HS-27A (cell line): ENCODE measurements at places on chromosomes 2 and 18.

DNA sequence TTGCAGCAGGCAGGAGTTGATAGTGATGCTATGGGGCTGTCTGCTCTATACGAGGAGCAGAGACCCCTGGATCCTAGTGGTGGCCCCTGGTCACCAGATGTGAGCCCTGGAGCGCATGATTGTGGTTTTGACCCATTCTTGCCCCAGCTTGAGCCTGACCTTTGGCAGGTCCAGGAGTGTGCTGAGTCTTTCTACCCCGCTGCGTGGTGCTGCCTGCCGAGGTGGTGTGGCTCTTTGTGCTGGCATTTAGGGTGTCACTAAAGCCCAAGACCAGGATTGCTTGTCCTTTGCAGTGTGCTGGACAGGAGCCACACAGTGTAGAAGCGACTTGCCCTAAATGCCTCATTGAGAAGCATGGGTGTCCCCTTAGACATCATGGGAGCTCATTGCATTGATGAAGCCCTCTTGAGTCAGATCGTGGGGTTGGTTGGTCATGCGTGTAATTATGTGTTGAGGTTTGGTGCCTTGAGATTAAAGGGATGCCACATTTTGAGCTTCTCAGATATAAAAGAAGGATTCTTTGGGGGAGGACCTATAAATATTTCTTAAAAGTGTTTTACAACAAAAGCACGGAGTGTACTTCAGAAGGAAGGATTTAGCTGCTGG lies 88.3 kb downstream of the AGAP1 start:
- DNase-seq, result no peak

DNA sequence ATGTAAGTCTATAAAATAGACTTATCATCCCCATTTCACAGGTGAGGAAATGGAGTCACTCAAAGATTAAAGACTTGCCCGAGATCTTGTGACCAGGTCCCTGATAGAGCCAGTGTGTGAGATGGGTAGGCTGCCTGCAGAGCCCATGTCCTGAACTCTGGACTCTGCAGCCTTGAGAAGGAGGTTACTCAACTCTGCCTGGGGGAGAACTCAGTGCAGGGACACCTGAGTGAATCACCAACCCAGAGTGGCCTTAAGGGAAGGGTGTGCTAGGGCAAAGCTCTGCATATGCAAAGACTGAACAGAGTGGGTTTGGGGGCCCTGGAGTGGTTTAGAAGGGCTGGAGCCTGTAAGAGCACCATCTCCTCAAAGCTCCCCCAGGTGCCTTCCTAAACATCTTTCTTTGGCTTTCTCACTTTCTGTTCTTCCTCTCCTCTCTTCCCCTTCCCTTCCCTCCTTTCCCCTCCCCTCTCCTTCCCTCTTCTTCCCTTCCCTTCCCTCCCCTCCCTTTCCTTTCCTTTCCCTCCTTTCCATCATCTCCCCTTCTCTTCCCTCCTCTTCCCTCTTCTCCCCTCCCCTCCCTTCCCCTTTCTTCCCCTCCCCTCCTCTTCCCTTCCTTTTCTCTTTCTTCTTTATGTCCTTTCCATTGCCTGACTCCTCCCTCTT lies 67.6 kb downstream of the CELF4 start:
- no peak for DNase-seq

- no peak for DNase-seq
Observed at GRCh38 chr2:59888015-59888414, 665.4 kb downstream of the BCL11A start.

DNA sequence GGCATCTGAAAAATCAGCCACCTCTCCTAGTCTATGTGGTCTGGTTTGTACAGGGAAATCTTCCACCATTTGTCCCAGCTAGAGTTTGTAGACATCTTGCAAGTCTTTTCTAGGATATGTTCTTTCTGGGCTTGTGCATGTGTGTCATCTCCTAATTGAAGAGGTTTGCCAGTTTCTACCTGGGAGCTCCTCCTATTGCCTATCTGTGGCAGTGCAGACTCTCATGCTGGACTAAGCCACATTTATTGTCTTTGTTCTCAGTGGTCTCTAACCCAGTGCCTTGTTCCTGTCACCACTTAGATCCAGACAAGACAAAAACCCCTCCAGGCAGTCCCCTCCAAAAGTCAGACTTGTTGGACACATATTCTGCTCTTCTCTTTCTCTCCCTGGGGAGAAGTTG lies 72.0 kb upstream of the MRPS9 start:
- no peak for DNase-seq

- no peak for DNase-seq
Observed at GRCh38 chr18:59697236-59697932, at the start of gene CCBE1. Gene CCBE1 (minus strand): TSS chr18:59697423.

GRCh38 chr18:3449512-3450011 lies 410 bp upstream of the TGIF1 start:
- DNase-seq, result peak; percentile 69

DNA sequence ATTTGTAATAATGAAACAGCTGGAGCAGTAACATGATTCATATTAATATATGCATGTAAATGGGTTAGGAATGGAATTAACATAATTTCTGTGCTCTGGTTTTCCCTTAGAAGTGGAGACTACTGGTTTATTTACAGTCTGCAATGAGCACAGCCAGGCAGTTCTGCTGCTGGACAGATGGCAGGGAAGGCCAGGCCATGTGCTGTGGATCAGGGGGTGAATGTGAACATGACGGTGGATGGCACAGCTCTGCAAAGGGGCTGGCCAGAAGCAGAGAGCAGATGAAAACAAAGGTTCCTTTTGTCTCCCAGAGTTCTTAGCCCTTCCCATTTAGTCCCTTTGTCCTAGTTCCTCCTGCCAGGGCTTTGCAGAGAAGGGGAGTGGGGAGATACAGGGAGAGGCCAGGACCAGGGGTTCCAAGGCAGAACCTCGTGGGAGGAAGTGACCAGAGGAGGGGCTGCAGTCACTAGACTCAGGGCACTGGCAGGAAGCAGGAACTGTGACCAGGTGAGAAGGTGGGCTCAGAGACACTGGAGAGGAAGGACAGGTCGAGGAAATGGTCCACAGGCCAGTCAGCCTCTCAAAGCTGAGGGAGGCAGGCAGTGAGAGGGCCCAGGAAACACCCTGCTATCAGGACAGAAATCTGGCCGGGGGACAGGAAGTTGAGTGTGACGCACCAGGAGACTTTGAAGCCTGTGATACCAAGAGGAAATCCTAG lies 112.9 kb upstream of the ATP8B1 start:
- DNase-seq, result no peak

GRCh38 chr2:108925735-108926134 lies 63.3 kb downstream of the EDAR start:
- no peak for DNase-seq

- no peak for DNase-seq
Observed at GRCh38 chr2:66443979-66444861, 9.3 kb downstream of the MEIS1 start.

- DNase-seq, result peak; percentile 83
Observed at GRCh38 chr2:68889500-68889899, 18.3 kb upstream of the BMP10 start.

- no peak for DNase-seq
Observed at GRCh38 chr2:210170196-210170445, 1.1 kb downstream of the KANSL1L start.
